Stimulated activated CD4-positive, alpha-beta T cell treated with anti-CD3 and anti-CD28 coated beads, Interleukin-15, amount 100 ng/mL, for 24 hours (primary cell): ENCODE measurements at places on chromosomes 16 and 17.

- DNase-seq, result no peak
These were observed 24.8 kb upstream of the CSNK2A2 start for GRCh38 chr16:58222532-58223316.

DNA sequence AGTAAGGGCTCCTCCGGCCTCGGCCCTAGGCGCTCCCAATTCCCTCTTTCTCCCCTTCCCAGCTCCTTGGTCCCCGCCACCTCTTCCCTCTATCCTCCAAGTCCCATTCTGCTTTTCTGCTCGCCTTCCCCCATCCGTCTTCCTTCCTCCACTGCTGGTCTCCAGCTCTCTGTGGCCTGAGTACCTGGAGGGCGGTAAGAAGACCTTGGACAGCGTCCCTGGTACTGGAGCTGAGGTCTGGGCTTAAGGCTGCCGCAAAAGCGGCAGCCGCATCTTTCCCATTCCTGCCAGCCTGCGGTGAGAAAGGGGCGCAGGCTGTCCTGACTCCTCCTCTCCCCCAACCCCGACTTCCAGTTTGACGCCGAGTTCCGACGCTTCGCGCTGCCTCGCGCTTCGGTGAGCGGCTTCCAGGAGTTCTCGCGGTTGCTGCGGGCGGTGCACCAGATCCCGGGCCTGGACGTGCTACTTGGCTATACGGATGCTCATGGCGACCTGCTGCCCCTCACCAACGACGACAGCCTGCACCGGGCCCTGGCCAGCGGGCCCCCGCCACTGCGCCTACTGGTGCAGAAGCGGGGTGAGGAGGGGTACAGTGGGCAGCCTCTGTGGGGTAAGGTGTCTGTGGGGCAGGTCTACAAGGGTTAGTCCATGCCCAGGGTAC lies 471 bp downstream of the PARD6A start:
- peak; percentile 46 for DNase-seq

- DNase-seq, result no peak
These were observed 21.4 kb upstream of the PVALEF start for GRCh38 chr17:81143717-81144422.

GRCh38 chr17:37447641-37448040 lies 41.0 kb downstream of the TADA2A start:
- DNase-seq, result no peak

DNA sequence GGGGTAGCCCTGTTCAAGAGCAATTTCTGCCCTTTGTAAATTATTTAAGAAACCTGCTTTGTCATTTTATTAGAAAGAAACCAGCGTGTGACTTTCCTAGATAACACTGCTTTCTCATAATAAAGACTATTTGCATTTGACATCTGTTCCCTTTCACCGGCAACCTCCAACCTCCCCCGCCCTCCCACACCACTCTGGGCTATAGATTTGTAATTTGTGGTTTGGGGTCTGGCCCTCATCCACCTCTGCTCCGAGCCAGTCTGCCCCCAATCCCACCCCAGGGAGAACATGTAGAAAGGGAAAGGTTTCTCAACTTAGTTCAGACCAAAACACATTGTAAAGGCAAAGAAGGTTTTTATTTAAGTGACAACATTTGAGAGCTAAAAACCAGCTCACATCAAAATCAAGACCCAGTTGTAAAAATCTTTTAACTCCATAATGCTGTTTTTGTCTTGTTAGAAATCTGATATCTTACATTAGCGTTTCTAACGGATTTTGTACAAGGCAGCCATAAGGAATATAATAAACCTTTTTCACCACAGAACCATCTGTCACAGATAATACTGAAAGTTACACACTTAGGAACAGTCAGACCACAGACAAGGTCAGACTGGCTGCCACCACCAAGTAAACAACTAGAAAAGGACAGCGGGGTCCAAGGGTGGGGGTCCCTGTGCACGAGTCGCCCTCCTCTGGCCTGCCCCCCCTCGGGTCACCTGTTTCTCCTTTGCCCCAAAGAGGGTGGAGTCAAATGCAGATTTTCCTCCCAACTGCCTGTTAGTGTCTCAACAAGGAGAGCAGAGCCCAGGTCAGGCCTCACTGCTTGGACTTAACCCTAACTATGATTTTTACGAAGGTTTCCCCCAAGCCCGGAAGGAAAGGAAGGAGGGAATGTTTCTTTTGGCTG lies 6.9 kb downstream of the PIMREG start:
- DNase-seq, result no peak

DNA sequence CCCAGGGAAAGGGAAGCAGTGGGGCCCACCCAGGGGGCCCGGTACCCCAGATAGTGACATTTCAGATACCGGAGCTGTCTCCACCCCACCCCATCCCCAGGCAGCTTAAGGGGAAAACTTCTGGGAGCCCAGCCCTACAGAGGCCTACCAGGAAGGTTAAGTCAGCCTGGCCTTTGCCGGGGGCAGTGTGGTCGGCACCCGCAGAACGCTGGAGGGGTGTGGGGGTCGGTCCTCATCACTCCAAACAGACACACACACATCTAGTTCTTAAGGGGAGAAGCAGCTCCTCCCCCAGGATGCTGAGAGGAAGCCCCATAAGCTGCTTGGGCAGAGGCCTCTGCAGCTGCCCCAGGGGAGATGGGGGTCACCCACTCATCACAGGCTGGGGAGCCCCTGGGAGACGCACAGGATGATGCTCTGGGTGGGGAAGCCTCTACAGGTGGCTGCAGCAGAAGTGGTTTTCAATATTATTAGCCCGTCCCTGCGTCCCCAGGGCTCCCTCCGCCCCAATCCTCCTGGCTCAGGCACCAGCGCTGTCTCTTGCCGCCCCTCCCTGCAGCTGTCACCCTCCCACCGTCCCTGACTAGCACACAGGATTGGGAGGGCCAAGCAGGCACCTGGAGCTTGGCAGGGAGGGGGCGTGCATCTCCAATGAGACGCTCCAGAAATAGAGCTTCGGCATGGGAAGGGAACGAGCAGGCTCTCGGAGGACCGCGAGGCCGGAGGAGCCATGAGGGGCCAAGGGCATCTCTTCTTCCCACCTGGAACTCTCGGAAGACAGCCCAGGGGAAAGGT lies 1.4 kb upstream of the ABR start:
- DNase-seq, result no peak
